ENCODE measurements at places on chromosomes 12 and 14.

- no peak for DNase-seq
Observed at GRCh38 chr12:52682938-52683574, 2.8 kb upstream of the KRT1 start.

DNA sequence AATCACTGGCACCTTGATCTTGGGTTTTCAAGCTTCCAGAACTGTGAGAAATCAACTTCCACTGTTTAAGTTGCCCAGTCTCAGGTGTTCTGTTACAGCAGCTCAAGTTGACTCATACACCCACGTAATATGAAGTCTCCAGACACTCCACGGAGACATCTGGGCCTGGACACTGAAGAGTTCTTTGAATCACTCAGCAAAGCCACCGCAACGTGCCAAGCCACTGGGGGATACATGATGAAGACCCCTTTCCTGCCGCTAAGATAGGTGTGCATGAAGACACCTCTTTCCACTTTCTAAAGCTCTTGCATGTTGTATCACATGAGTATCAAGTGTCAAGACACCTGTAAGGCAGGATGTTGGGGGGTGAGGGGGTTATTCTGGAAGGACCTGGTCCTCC, 311.7 kb upstream of the RTL1 start:
- DNase-seq: no peak

DNA sequence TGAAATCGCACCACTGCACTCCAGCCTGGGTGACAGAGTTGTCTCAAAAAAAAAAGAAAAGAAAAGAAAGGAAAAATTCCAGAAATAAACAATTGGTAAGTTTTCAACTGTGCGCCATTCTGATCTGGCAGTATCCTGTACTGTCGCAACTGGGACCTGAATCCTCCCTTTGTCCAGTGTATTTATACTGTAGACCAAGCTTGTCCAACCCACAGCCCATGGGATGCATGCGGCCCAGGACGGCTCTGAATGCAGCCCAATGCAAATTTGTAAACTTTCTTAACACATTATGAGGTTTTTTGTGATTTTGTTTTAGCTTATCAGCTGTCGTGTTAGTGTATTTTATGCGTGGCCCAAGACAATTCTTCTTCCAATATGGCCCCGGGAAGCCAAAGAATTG, 84.7 kb downstream of the TMCC3 start:
- no peak for DNase-seq

DNA sequence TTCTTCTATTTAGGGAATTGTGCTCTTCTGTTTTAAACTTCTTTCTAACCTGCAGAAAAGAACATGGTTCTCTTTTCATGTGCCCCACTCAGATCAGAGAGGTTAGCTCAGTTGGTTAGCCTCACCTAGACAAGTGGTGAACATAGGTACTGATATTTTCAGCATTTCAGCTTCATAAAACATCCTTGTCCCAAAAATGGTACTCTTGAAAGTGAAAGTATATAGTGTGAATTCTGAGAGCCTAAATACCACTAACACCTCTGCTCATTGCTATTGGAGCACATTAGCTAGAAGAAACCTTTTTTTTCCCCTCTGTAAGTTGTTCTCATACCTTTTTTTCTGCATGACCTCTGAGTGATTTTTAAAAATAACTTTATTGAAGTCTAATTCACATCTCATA, 17.6 kb downstream of the UBE3B start:
- no peak for DNase-seq

DNA sequence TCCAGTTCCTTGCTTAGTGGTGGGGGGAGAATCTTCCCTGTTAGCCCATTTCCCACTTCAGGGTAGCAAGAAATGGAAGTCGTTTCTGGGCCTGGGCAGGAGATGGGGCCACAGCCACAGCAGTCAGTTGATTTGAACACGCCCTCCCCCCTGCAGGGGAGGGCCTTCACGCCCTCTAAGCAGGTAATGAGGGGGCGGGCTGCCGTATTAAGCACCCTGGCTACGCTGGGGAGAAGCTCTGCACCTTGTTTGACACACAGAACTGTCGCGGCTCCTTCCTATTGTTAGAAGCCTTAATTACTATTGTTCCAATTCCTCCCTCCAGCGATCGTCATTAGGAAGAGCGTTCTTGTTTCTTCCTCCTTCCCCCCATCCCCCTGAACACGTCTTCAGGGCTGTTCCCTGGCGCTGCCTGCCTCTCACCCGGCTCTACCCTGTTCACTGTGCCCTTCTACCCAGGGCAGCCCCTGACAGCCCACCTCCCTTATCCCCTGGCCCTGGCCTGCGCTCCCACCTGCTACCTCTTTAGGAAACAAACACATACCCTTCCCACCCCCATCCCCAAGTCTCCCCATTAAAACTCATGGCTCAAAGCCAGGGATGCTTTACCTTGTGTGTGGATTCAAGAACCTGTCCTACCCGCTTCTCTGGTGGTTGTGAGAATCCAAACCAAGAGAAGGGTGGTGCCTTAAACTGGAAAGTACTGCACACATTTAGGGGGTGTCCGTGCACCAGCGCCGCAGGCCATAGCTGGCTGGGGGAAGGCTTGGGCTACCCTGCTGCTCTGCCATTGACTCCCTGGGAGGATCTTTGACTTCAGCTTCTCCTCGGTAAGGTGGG, 137.6 kb downstream of the TSPAN9 start:
- DNase-seq: no peak

DNA sequence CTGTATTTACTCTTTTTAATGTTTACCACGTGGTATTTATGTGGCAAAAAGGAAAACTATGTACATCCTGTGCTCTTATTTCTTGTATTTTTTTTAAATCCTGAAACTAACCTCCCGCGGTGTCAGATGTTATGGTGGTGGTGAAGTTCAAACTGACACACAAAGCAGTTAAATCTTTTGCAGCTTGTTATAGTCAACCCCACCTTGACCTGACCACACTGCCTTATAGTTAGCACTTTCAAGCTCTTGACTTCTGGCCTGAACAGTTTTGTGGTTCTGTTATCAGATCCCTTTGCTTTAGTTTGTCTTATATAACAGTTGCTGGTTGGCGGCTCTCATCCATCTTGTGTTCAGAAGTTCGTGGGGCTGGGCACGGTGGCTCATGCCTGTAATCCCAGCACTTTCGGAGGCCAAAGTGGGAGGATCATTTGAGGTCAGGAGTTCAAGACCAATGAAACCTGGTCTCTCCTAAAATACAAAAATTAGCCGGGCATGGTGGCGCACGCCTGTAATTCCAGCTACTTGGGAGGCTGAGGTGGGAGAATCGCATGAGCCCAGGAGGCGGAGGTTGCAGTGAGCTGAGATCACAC, 2.1 kb downstream of the UNG start:
- no peak for DNase-seq

DNA sequence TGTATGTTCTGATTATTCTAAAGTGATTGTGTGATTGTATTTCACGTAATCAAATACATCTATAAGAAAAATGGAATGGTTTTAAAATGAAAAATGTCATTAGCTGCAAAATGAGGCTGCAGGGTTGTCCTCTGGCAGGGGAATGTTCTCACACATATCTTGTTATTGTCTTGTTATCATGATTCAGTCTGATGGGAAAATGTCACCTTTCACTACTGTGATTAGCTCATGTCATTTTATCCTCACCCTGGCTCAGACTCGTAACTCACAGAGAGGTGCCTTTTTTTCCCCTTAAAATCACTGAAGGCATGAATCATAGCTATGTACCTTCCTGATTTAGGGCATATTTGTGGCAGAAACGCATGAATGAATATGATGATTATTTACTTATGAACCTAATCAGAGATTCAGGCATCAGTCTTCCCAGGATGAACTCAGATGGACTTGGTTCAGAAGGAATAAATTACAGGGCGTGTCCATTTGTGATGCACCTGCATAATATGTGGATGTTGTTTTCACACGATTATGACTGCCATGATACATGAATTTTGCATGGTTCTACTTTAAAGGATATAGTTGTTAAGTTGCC, 1339.2 kb downstream of the AACS start:
- no peak for DNase-seq

DNA sequence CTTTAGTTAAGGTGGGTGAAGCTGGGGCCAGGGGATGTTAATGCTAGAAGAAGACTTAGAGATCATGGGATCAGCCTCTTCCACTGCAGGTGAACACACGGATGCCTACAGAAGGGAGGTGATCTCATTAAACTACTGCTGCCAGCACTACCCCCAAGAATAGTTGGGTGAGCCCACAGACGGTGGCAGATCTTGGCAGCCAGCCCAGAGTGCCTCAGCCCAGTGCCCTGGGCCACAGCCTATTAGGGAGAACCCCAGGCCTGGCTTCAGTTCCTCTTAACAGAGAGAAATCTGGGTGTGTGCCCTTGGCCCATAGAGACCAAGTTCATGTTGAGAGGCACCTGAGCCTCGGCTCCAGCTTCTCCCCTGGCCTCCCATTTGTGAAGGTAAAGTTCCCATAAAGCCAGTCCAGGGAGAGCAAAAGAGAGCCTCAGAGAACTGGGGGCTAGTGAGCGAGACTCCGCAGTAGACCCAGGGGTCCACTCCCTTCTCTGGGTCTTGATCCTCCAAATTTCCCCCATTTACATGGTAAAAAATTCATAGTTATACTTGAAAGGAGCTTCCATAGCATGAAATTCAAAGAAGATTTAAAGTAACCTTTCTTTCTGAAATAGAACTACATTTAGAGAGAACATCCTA, 125.0 kb upstream of the CCND2 start:
- DNase-seq: peak; percentile 35
